ENCODE measurements at places on chromosomes 5 and 9.

- no peak for DNase-seq
Observed at GRCh38 chr5:133147411-133147810, 95.6 kb downstream of the HSPA4 start.

DNA sequence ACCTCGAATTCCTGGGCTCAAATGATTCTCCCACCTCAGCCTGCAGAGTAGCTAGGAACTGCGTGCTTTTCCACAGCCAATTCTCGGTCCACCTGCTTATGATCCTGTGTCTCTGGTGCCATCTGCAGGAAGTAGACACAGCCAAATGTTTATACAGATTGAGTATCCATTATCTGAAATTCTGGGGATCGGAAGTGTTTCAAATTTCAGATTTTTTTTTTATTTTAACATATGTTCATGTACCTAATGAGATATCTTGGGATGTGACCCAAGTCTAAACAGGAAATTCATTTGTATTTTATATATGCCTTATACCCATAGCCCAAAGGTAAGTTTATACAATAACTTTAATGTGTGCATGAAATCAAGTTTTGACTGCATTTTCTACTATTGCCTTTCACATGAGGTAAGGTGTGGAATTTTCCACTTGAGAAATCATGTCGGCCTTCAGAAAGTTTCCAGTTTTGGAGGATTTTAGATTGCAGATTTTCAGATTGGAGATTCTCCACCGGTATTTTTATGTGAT, 89.5 kb downstream of the ESM1 start:
- DNase-seq: peak; percentile 62

DNA sequence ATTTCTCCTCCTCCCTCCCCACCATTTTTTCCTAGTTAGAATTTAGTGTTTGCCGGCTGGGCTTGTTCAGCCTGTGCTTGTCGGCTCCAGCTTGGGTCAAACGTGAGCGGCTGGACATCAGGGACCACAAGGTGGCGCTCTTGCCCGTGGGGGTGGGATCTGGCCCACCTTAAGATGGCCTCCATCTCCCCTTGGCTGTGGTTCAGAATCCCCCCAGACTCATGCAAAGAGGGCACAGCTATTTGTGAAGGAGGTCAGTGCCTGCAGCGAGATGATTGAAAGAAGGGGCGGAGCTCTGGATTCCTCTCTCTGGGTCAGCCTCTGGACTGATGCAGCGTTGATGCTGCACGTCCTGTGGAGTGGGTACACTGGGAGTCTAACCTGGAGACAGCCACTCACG, 283.3 kb upstream of the TUT7 start:
- peak; percentile 55 for DNase-seq

DNA sequence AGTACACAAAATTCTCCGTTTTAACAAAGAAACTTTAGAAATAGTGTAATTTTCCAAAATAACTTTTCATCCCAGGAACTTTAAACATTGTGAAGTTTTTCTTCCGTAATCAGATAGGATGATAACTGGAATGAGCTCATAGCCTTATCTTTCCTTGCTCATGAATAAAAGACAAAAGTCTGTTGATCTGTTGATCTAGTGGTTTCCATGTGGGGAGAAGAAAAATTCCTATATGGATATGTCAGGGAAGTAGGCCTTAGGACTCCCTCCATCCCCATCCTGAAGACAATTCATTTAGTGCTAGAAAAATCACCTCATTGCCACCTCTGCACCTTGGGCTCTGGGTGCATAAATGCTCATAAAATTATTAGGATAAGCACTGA, 266.6 kb downstream of the SMARCA2 start:
- no peak for DNase-seq

- peak; percentile 50 for DNase-seq
Observed at GRCh38 chr9:72428329-72428728, 63.3 kb upstream of the ZFAND5 start.

DNA sequence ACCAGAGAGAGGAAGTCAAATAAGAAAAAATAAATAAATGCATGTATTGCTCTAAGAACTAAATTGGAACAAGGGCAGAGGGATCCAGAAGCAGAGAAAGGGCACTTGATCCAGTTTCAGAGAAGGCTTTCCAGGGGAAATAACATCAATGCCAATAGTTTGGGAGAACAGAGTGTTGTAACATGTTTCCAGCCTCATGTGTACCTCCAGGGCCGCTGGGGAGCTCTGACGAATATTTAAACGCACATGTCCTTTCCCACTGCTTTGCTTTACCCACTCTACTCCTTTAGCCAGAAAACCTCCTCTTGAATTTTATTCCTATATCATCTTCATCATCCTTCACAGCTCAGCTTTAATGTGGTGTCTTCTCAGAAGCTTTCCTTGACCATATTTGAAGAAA, 233.7 kb downstream of the ENC1 start:
- DNase-seq: no peak

- DNase-seq: peak; percentile 73
Observed at GRCh38 chr9:129242971-129243561, 65.0 kb upstream of the IER5L start.

DNA sequence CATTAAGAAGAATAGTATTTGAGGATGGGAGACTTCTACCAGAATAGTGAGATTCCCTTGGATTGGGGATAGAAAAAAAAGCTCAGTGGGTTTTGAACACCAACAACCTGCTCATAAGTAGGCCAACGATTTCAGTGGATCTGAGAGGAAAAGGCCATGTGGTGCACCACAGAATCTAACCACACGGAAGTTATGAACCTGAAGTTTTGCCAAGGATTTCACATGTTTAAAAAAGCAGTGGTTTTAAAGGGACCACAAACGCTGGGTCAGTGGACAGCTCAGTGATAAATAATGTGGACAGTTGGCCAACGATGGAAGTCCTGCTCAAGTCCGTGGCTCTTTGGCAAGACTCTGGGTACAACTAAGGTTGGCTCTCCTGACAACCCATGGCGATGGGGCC, 107.2 kb upstream of the TXNDC8 start:
- DNase-seq: peak; percentile 67

- DNase-seq: no peak
Observed at GRCh38 chr5:117888688-117889087, 1099.7 kb downstream of the DTWD2 start.

GRCh38 chr5:105428451-105429380, 1866.1 kb upstream of the NUDT12 start:
- no peak for DNase-seq

DNA sequence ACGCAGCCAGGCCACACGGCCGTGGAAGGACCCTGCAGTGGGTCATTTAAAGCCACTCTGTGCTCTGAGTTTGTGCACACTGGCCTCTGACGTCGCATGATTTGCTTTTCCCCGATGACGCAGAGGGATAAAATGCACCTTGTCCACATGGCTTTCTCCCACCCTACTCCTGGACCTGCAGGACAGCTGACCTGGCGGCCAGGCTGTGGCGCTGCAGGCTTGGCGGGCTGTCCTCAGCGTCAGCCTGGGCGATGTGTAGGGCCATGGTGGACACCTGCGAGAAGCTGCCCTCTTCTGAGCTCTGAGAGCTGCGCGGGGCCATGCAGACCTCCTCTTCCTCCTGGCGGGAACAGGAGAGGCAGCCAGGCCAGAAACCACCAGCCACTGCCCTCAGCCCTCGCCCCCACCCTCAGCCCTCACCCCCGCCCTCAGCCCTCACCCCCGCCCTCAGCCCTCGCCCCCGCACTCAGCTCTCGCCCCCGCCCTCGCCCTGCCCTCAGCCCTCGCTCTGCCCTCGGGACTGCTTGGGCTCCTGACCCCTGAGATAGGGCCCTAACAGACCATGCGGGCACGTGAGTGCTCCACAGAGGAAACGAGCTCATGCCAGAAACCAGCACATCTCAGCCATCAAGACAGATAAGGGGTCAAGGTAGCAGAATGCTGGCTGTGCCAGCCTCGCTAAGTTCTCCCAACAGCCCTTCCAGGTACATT, 20.0 kb upstream of the SCGB3A1 start:
- no peak for DNase-seq

DNA sequence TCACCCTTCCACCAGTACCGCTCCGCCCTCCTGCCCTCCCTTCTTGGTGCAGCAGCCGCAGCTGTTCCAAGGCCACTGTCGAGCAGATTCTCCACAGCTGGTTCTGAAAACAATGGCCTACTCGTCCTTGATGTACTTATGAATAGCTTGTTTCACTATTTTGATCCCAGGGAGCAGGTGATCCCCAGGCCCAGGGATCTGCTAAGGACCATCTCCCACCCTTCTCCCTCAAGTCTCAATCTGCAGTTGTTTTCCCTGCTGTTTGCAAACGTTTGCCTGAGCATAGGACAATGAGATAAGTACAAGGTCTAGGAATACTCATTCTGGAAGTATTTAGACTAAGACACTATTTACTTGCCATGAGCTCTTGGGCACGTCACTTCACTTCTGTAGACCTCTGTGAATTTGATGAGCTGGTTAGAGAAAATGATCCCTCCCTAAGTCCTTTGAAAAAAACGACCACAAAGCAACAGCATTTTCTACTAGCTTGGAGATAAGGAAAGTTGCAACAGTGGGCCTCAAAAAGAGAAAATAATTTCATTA, 1.8 kb downstream of the LURAP1L start:
- peak; percentile 89 for DNase-seq

DNA sequence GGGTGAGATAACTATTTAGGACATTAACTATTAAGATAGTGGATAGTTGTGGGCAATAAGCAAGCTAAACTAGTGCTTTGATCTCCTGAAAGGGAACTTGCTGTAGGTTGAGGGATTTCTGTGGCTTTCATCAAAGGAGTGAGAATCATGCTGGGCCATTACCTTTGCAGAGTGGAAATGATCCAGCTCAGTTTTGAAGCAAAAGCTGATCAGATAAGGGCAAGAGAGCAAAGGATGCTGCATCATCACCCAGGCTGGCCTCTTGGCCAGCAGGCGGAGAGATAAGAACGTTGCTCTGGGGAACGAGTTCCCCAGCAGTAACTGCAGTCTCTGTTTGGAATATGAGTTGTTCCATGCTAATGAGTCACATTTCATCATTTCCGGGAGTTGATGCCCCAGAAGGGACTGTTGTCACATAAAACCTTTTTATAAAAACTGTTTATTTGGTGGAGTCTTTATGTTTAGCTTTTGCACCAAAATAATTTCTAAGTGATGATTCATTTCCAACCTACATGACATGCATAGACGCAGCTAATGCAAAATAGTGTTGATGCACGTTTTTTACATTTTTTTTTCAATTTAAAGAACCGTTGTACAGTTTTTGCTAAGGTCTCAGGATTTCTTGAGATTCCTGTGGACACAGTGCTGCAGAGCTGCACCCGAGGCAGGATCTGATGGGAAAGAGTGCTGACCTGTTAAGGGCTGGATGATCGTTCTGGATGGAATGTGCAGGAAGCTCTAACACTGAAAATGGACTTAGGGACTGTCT, 99.3 kb downstream of the ACTBL2 start:
- peak; percentile 89 for DNase-seq

DNA sequence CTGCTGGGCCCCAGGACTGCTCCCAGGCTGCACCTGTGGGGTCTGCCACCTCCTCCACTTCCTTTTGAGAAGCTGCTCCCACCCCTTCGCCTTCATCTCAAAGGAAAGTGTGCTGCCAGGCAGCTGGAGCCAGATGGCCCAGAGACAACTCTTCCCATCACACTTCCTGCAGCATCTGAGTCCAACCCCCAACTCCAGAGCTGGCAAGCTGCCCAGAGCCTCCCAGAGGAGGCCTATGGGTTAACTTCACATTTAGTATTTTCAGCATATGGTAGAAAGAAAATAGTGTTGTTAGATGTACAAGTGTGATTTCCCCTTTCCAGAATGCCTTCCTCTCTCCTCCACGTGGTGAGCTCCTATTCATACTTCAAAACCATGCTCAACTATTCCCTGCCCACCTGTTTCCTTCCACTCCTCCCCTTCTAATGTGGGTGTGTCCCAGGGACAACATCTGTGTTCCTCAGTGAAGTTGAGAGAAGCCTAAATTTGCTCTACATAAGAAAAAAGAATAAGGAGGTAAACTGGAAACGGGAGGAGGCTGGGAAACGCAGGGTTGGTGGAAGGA, 38.6 kb upstream of the KCNMB1 start:
- DNase-seq: no peak

DNA sequence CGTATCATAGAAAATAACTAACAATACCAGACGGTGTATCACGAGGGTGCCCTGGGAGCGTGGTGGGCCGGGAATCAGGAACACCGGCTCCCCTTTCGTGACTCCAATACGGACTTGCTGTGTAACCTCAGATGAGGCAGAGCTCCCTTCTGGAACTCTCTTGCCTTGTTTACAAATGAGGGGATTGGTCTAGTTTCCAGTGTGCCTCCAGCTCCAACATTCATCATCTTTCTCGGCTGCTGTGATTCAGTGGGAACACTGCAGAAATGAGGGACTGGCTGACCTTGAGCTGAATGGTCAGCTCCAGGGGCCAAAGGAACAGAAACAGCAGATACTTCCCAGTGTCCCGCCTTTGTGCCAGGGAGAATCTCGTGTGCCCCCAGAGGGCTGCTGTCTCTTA, 22.6 kb upstream of the TGFBI start:
- peak; percentile 21 for DNase-seq

GRCh38 chr5:109191153-109191558, 218.6 kb downstream of the PJA2 start:
- DNase-seq: peak; percentile 40

DNA sequence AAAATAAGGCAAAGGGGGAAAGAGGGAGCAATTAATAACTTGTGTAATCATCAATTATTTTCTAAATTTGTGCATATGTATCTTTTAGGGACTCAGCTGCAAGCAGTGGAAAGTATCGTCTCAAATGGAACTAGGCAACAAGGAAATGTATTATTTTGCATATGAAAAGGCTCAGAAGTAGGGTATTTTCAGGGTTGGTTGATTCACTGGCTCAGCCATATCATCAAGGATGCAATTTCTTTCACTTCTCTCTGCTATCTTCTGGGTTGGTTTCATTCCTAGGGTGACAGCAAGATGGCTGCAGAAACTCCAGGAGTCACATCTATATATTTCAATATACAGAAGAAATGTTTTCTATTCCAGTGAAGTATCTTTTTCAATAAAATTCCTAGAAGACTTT, 509.8 kb downstream of the DMAC1 start:
- no peak for DNase-seq

GRCh38 chr5:3311433-3311832, 284.2 kb upstream of the IRX1 start:
- no peak for DNase-seq

Data from AG20443 (cell line).